Inflammatory macrophage treated with lipopolysaccharide for 4 hours (primary cell): ENCODE measurements at places on chromosomes 12 and 14.

DNA sequence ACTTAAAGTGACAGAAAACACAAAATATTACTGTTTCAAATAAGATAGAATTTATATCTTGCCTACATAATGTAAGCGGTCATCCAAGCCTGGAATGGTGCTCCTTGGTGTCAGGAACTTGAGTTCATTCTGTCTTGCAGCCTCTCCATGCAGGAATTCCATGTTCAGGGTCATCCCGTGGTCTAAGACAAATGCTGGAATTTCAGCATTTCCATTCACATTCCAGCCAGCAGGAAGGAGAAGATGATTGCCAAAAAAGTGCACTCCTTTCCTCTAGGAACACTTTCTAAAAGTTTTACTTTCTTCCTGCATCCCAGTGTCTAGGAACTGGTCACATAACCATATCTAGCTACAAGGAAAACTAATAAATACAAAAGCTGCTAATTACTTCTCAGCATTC, 106.3 kb downstream of the PTPRO start:
- DNase-seq: no peak

DNA sequence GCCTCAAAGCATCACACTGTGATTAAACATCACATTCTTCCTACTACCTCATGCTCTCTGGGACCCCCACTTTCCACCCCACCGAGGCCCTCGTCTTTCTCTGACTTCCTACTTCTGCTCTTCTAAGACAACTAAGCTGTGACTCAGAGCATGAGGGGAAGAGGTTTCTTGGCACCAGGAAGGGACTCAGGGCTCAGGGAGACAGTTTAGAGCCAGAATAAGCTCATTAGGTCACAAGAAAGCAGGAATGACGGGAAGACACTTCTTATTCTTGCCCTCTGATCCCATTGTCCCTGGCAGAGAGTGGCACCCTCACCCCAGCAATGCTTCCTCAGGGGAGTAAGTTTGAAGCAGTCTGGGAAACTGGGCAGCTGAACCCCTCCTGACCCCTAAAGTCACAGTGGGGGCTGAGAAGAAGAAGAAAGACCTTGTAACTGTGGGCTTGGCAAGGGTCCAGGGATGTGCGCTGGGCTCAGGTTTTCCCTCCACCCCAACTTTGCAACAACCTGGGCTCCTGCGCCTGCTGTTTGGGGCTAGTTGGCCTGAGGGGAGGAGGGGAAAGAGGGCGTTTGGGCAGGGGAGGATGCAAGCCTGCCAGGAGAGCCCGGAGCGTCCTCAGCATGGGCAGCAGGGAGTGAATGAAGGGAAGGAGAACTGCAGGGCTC, 64.6 kb upstream of the ACTN1 start:
- peak; percentile 82 for DNase-seq

GRCh38 chr12:2634471-2634870, 160.3 kb upstream of the FKBP4 start:
- DNase-seq: peak; percentile 84

GRCh38 chr12:108193917-108194316, 64.8 kb downstream of the WSCD2 start:
- peak; percentile 37 for DNase-seq

- no peak for DNase-seq
Observed at GRCh38 chr12:55695349-55695748, 12.4 kb downstream of the ITGA7 start.
